ENCODE measurements at places on chromosomes 16 and 17.

DNA sequence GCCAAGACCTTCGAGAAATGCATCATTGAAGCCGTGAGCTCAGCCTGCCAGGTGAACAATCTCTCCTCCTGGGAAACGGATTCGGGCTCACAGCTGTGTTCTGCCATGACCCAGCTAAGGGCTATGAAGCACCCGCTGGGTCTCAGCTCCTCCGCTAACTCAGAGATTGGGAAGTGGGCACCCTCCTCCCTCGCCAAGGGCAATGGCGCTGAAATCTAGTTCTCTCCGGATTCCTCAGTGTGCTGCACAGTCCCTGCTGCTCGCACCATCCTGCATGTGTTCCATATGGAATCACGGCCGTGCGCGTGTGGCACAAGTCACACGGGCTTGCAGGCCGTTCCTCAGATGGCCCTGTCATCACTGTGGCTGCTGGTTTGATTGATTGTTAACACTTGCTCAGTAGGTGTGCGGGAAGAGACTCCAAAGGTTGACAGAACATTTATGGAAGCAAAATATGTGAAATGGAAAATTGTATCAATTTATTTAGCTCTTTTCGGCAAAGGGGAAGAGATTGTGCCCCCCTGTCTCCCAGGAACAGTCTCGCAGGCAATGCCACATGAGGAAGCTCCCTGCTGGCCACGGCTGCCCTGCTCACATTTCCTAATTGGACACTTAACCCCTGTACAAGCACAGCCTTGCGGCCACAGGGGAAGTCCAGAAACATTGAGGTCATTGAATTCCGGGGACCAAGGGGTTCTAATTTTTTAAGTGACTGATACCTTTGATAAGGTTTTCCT is 58.8 kb downstream of the RNF213 start:
- no peak for DNase-seq

- no peak for DNase-seq
Measured at GRCh38 chr16:89554343-89554742, 6.1 kb upstream of the RPL13 start.

DNA sequence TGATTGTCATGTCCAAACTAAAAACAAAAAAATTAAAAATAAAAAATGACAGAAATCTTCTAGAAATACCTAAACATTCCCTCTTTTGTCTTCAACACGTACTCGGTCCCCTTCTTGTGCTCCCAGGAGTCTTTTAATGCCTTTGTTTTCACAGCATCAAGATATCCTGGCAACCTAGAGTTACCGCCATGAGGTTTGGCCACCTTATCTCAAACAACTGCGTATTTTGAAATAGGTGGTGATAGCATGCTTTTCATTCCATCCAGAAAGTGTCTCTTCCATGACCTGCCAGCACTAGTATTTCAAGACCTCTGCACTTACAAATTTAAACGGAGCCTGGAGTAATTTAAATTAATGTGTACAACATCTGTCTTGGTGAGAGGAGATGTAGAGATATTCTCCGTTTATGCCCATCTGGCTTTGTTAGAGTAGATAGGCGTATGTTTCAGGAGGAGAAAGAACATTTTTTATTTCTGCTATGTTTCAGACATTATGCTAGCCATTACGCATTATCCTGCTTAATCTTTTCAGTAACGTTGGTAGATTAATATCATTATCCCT is 42.0 kb downstream of the RBFOX1 start:
- no peak for DNase-seq

GRCh38 chr17:58200024-58200633 is 7.6 kb downstream of the EPX start:
- DNase-seq: peak; percentile 65

DNA sequence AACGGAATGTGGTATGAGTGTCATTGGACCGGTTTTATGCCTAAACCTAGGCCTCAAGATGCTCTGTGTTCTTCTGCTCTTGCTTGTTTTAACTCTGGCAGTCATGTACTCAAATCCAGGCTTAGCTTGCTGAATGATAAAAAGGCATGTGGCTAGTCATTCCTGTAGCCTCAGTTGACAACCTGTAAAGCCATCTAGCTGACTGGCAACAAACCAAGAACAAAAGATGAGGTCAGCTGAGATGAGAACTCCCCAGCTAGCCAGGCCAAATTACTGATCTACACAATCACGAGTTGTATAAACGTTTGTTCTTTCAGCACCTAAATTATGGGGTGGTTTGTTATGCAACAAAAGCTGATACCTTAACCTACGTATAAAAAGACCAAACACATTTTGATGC is 1406.0 kb upstream of the CDH8 start:
- DNase-seq: no peak

DNA sequence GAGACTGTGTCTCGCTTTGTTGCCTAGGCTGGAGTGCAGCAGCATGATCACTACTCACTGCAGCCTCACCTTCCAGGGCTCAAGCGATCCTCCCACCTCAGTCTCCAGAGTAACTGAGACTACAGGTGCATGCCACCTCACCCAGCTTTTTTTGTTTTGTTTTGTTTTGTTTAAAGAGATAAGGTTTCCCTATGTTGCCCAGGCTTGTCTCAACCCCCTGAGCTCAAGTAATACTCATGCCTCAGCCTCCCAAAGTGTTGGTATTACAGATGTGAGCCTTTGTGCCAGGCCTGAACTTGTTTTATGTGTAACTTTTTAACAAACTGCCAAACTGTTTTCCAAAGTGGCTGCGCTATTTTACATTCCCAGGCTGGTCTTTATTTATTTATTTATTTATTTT is 41.8 kb upstream of the NUDT7 start:
- DNase-seq: no peak

DNA sequence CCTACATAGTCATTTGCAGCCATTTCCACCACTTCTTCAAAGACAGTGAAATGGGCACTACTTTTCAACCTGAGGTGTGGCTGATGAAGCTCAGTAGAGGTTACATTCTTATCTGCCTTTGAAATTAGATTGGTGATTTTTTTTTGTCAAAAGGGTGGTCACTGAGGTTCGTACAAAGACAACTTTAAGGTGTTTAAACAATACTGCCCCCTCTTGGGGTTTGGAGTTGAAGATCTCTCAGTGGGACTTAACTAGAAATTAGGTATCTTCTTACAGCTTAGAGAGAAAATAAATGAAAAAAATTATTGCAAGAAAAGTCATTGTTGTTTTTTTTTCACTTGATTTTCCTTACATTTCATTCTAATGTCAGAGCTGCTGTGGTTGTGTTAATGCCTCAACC is 713.2 kb downstream of the CDH11 start:
- no peak for DNase-seq

GRCh38 chr17:6000426-6000825 is 69.8 kb upstream of the WSCD1 start:
- no peak for DNase-seq

- DNase-seq: peak; percentile 84
Measured at GRCh38 chr17:50139950-50140885, 10.3 kb upstream of the SAMD14 start.

- DNase-seq: no peak
Measured at GRCh38 chr16:88771294-88771772, 13.7 kb downstream of the PIEZO1 start.

DNA sequence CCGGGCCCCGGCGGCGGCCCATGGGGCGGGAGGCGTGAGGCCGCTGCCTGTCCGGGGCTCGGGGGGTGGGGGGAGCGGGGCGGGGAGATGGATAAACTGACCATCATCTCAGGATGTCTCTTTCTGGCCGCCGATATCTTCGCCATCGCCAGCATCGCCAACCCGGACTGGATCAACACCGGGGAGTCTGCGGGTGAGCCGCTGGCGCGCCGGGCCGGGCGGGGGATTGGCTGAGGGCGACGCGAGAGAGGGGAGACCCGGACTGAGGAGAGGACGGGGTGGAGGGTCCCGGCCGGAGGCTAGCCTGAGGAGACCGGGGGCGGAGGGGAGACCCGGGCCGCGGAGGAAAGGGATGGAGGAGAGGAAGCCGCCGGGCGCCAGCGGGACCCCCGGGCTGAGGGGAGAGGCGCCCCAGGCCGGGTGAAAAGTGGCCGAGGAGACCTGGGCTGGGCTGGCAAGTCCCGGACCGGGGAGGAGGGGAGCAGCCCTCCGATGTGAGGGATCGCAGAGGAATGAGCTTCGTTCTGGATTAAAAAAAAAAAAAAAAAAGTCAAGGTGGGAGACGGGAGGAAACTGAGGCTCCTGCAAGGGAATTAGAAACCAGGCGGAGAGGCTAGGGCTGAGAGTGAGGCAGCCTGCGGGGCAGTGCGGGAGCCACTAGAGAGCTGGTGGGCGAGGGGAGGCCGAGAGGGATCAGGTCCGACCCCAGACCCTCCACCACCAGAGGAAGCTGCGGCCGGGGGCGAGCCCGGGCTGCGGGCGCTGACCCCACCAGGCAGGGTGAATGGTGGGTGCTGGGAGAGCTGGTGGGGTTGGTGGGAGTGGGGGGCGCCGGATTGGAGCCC is 526 bp downstream of the MOSMO start:
- DNase-seq: no peak

GRCh38 chr16:2043667-2044451 is 3.8 kb downstream of the NTHL1 start:
- no peak for DNase-seq

GRCh38 chr16:69564845-69565670 is 708 bp upstream of the NFAT5 start:
- no peak for DNase-seq

DNA sequence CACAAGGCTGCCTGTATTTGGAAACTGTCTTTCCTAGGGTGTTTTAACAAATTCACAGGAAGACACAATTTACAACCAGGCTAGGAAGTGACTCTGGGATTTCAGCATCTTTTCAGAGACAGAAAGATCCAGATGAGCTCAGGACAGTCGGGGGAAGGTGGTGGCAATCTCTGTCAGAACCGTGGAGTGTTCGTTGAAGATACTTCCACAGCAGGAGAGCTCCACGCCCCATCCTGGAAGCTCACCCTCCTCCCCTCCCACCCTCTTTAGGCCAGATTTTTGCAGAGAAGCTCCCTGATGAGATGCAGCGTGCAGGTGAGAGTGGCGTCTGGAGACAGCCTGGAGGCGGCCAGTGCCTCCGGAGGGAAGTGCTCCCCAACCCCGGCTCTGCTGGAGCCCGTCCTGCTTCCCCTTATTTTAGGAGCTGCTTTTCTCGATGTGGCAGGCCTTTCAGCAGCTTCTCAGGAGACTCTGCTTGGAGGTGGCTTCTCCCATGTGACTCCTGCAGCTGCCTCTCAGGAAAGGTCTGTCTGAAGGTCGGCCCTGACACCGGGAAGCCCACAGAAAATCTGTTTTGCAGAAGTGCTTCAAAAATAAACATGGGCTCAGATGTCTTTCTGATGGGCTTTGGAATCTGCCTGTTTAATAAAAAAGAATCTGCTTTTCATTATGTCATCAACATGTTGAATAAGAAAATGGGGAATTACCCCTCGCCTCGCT is 186.4 kb upstream of the CHMP6 start:
- no peak for DNase-seq

DNA sequence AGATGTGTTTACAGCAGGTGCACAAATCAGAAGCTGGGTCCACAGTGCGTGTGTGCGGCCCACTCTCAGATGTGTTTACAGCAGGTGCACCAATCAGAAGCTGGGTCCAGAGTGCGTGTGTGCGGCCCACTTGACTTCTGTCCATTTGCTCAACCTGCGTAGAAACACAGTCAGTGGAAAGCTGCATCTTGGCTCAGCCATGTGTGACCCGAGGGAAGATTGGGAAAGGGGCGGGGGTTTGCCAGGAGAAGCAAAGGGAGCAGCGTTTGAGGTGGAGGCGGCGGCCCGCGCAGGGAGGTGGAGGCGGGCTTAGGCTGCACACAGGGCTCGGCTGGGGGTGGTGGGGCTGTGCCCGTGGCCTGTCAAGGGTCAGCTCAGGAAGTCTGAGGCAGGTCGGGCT is 4.3 kb downstream of the CTU2 start:
- DNase-seq: no peak

DNA sequence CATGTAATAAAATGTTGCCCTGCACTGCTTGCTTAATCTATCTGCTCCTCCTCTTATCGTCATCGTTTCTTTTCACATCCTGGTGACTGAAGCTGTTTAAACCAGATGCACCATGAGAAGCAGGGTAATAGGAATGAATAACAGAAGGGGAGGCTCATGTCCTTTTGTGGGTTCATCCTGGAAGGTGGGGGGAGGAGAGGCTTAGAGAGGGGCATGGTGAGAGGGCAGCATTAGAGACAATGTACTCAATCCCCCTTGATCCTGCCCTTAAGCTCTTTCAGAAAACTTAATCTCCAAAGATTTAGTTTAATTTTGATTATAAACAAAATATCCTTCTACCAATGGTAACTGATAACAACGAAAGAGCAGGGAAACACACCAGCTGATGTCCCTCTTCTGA is 248.5 kb downstream of the CA10 start:
- no peak for DNase-seq

DNA sequence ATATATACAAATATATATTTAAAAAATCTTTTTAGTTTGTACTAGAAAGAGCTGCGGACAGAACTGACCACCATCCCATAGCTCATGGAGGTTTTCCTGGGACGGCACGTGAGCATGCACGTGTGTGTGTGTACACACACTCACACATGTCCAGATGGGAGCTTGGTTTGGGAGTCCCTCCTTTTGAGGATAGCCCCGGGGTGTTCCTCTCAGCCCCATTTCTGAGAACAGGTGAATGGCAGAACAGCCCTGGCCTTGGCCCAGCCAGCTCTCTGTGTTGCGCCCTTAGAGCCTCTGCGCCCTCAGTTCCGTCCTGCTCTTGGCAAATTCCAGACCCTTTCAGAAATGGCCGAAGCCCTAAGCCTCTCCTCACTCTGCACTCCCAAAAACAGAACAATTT is 70.1 kb downstream of the AMFR start:
- DNase-seq: no peak

- peak; percentile 67 for DNase-seq
Measured at GRCh38 chr17:8300627-8301242, 5.5 kb upstream of the SLC25A35 start.

- DNase-seq: no peak
Measured at GRCh38 chr16:72728516-72728915, 319.4 kb downstream of the ZFHX3 start.

DNA sequence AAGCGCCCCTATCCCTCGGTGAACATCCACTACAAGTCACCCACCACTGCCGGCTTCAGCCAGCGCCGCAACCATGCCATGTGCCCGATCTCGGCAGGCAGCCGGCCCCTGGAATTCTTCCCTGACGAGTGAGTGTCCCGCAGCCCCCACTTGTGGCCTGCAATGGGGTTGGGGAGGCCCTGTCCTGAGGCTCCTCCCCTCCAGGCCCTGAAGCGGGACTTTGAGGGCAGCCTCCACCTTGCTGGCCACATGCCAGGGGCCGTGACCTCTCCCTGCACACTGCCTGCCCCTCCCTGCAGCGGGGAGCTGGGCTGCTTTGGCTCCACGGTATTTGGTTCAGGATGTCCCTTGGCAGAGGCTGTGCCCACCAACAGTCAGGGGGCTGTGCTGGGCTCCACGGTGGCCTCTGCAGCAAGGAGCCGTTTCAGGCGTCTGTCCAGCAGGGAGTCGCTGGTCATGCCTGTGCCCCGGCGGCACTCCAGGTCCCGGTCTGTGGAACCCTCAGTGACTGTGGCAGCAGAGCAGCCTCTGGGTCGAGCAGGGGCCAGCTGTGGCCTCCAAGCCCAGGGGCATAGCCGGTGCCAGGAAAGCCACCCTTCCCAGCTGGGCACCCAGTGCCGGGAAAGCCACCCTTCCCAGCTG is 8.3 kb downstream of the NME3 start:
- no peak for DNase-seq

- no peak for DNase-seq
Measured at GRCh38 chr16:81488687-81489411, 44.2 kb downstream of the CMIP start.

Data from activated naive CD4-positive, alpha-beta T cell treated with anti-CD3 and anti-CD28 coated beads, Interleukin-2, amount 50 U/mL, for 72 hours (primary cell).